ENCODE measurements at places on chromosomes 5 and 9.
A peak's percentile ranks its signal among the peaks of the same experiment; 100 is the strongest.

DNA sequence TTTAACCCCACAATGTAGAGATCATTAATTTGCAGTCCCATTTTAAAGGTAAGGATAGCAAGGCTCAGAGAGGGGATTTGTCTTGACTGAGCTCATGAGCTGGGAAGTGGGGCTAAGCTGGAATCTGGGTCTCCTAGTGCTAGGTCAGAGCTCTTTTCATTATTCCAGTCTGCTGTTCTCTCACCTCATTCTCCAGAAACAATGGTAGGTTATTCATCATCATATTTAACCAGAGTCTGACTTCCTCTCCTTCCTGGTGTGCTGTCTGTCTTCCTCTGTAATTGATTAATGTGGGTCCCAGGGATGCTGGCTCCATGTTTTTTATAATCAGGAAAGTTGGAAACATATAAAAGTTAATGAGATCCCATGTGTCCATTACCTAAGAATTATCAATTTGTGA, 20.6 kb downstream of the C9orf43 start:
- no peak for DNase-seq

- peak; percentile 2 for DNase-seq
Measured at GRCh38 chr5:67353500-67354450, 157.2 kb upstream of the CD180 start.

- DNase-seq, result no peak
Measured at GRCh38 chr5:149421834-149422233, 42.7 kb upstream of the IL17B start.

- DNase-seq, result no peak
Measured at GRCh38 chr5:153629027-153629895, 138.8 kb downstream of the GRIA1 start.

DNA sequence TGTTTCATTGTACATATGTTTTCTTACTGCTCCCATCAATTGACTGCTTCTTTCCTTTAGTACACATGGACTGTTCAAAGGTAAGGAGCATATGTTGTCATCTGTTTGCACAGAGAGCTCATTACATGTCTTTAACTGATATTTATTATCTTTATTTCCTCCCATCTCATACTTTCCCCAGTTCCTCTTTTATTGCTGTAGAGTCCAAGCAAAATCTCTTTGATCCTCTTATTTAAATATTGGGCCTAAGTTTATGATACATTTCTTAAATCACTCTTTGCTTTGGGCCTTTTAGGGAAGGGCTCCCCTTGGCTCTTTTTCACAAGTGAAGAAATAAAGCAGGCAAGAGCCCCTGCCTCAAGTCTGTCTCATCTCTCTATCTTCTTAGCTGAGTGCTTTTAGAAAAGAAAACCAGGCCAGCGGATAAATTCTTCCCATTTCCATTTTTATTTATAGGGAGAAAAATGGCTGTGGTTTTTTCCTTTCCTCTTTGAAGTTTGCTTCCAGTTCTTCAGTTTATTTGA, 152.4 kb downstream of the DOCK2 start:
- DNase-seq, result no peak

GRCh38 chr5:145118127-145118526, 717.0 kb downstream of the PRELID2 start:
- no peak for DNase-seq
